Stimulated activated CD8-positive, alpha-beta memory T cell treated with anti-CD3 and anti-CD28 coated beads, Interleukin-7, amount 100 ng/mL, for 1 hour (primary cell): ENCODE measurements at places on chromosomes 7 and 10.

DNA sequence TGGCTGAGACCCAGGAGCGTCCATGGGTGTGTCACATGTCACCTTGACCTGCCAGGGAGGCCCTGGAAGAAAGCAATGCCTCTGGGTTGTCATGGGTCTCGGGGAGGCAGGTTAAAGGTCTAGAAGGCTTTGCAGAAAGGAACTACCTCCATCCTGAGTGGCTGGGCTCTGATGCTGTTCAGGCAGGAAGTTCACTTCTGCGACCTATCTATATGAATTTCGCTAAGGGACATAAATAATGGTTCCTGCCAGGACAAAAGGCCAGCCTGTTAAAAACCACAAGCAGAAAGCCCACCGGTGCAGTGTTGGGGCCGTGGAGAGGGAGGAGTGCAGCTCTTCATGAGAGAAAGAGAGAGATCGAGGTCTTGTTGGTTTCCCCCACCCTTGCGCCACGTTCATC is 182.9 kb downstream of the PTPN20 start:
- DNase-seq = no peak

GRCh38 chr10:12165036-12165435 is 30.7 kb downstream of the NUDT5 start:
- DNase-seq = no peak

- DNase-seq = no peak
Measured at GRCh38 chr7:25775999-25776743, 375.8 kb upstream of the NFE2L3 start.

- DNase-seq = peak; percentile 56
Measured at GRCh38 chr10:62779487-62780248, 24.9 kb upstream of the ADO start.

- no peak for DNase-seq
Measured at GRCh38 chr7:6430974-6431373, 16.8 kb downstream of the DAGLB start.

- DNase-seq = no peak
Measured at GRCh38 chr10:84340632-84341537, 12.5 kb downstream of the CCSER2 start.

GRCh38 chr10:132326925-132327324 is 5.1 kb upstream of the LRRC27 start:
- DNase-seq = no peak

DNA sequence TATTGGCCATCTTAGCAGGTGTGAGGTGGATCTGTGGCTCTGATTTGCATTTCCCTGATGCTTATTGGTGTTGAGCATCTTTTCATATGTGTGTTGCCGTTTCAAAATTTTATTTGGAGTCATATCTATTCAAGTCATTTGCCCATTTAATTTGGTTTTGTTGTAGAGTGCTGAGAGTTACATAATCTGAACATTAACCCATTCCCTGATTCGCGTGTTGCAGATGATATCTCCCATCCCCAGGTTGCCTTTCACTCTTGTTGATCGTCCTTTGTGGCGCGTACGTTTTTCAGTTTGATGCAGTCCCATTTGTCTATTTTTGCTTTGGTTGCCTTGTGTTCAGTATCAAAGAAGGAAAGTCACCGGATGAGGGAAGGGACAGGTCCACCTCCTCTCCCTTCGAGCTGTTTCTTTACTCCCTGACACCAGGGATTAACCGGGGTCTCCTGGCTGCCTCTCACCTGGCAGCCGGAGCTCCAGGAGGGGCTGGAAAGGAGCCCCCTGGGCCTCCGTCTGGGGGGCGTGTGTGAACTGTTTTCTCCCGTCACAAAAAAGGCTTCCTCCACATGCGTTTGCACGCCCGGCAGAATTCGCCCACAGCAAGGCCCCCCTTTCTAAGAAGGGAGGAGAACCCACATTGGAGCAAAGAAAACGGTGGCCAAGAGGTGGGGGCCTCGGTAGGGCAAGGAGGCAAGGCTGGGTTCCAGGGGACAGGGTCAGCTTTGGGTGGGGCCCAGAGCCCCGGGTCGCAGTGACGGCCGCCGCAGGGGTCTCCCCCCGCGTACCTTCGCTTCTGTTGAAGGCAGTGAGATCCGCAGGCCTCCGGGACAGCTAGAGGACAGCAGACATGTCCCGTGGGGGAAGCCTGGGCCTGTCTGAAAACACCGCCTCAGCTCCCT is 8.3 kb downstream of the MNX1 start:
- DNase-seq = no peak

DNA sequence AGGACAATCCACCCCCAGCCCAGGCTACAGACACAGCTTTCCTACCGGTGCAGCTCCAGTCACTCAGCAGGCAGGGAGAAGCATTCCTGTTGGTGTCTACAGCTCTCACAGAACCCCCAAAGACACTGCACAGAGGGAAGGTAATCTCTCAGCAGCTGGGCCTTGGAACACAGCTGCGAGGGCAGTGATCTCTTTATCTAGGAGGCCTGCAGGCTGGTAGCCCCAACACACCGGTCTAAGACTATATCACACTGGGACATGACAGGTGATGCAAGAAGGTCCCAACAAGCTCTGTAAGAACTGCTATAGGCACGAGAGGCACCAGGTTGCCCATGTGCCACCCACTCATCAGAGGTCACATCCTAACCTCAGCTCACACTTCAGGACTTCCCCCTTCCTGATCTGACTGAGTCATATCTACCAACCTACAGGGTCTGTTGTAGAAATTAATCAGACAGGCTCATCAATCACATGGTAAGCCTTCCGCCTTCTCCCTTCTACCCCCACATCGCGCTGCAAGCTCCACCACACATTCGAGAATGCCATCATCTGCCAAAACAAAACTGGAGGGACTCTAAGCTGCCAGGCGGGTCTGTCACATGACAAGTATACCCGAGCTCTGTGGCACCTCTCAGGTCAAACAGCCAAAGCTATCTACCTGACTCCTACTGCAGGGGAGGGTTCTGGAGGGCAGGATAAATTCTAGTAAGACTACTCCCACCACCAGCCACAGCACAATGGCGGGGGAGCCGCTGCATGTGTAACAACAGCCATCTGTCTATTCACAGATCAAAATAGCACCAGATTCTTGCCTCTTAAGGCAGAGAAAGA is 26.1 kb downstream of the FAM53B start:
- DNase-seq = peak; percentile 43

DNA sequence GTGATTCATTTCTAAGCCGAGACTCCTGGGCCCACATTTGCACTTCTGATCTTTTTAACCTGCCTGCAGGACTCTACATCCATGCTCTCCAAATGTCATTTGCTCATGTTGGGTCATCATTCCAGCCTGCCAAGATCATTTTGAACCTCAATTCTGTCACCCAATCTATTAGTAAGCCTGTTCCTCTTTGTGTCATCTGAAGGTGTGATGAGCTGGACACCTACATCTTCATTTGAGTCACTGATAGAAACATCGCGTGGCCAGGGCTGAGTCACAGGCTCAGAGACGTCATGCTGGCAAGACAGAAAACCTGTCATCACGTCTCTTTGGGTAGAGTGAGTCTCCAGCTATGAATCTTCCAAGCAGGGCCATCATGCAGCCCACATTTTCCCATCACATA is 65.3 kb upstream of the SLF2 start:
- DNase-seq = no peak

- no peak for DNase-seq
Measured at GRCh38 chr10:12966067-12966466, 35.4 kb downstream of the CCDC3 start.

DNA sequence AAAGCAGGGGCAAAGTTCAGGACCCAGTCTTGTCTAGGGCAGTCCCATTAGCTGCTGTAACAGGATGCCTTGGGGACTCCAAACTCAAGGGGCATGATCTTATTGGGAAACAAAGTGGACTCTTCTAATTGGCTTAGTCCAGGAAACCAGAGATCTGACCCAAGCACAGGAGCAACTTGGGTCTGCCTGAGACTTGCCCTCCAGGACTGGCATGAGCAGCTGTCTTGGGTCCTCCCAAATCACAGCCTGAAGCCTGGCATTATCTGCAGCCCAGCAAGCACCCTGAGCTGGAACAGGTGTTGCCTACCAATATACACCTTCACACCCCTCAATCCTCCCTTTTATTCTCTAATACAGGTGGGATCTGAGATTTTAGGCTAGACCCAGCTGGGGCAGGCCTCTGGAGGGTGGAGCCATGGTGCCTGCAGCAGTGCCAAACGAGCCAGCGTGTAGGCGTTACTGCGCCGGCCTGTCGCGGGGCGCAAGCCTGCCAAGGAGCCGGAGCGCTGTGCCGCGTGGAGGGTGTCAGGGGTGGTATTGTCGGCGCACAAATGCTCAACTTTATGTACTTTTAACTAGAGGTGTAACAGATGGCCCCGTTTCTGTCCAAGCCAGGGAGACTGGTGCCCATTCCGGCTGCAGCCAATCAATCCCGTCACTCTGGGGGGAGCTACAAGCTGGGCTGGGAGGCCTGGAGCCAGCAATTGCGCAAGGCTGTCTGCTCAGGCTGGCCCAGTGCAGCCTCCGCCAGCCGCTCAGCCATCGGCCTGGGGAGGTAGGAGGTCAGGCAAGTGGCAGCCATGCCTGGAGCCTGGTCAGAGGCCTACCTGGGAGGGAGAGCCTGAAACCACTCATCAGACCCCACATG is 12.8 kb upstream of the LBX1 start:
- DNase-seq = no peak

GRCh38 chr7:128206747-128207500 is 34.2 kb upstream of the LEP start:
- no peak for DNase-seq

- DNase-seq = no peak
Measured at GRCh38 chr7:145692237-145692950, 424.2 kb upstream of the CNTNAP2 start.

- DNase-seq = no peak
Measured at GRCh38 chr7:130143334-130143732, 61.9 kb downstream of the TMEM209 start.

DNA sequence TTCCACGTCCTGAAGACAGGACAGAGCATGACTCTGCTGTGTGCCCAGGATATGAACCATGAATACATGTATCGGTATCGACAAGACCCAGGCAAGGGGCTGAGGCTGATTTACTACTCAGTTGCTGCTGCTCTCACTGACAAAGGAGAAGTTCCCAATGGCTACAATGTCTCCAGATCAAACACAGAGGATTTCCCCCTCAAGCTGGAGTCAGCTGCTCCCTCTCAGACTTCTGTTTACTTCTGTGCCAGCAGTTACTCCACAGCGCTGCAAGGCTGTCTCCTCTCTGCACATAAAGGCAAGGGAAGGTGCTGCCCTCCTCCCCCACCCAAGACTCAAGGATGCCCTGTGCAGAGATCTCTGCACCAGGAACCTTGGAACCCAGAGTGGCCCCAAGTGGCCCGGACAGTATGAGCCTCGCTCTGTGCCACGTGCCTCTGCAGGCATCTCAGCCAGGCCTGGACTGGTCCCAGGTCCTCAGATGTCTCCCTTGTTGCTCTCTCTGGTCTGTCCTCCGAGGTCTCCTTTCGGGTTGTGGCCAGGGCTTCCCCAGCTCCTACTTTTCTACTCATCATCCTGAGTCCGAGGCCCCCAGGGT is 230.3 kb upstream of the PRSS58 start:
- no peak for DNase-seq

GRCh38 chr7:17485368-17485767 is 186.9 kb downstream of the AHR start:
- no peak for DNase-seq

DNA sequence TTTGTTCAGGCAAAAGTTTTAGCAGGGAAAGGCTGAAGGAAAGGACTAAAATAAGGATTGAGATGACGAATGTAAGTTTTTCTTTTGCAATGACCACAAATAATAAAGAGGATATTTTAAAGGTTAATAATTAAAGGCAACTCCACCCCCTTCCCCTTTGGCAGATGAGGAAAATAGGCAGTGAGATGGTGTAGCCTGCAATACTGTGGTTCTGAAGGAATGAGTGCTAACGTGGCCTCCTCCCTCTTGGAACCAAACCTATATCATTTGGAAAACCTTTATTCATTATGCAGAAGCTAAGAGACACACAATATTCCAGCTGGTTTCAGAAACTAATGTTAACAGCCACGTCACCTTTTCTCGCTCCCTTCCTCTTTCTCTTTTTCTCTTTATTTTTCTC is 70.9 kb upstream of the COL1A2 start:
- no peak for DNase-seq

GRCh38 chr7:137667633-137668387 is 179.0 kb downstream of the DGKI start:
- no peak for DNase-seq

DNA sequence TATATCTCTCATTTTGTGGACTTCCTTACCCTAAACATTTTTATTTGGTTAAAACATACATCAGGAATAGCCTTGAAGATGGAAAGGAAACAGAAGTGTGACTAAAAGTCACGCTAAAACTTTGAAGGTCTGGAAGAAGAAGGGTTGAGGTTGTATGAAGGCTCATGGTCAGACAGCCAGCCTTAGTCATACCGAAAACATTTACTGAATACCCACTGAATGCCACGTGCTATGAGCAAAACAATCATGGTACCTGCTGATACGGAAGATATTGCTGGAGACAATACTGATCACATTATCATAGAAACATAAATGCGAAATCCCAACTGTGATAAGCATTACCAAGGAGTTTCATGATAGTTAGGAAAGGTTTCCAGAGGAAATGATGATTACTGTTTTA is 64.0 kb downstream of the PDZD8 start:
- DNase-seq = no peak

GRCh38 chr10:57696641-57697040 is 571.1 kb downstream of the IPMK start:
- no peak for DNase-seq

GRCh38 chr10:22320591-22321155 is at the start of gene BMI1:
Gene BMI1 (plus strand): TSS chr10:22321099. CDS start chr10:22326450, 5,351 bp downstream.
- DNase-seq = no peak

DNA sequence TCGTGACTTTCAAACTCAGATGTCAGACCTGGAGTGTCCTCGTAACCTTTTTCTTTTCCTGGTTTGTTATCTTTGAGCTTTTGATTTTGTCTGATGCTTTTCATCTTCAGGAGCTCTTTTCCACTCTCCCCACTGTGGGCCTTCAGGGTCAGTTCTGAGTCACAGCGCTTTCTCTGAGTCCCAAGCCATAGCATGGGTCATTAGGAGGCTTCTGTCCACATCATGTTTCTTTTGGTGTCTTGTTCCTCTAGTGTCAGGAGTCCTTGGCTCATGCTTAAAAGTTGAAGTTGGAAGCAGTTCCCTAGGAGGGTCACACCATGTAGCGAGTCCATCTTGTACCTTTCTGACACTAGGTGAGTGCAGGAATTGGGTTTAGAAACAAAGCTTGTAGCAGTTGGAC is 40.3 kb downstream of the DAGLB start:
- no peak for DNase-seq

GRCh38 chr10:3750006-3750816 is 34.8 kb downstream of the KLF6 start:
- no peak for DNase-seq

- DNase-seq = no peak
Measured at GRCh38 chr7:48237354-48237753, 66.1 kb downstream of the ABCA13 start.

GRCh38 chr10:124394583-124394982 is 24.1 kb downstream of the OAT start:
- no peak for DNase-seq

DNA sequence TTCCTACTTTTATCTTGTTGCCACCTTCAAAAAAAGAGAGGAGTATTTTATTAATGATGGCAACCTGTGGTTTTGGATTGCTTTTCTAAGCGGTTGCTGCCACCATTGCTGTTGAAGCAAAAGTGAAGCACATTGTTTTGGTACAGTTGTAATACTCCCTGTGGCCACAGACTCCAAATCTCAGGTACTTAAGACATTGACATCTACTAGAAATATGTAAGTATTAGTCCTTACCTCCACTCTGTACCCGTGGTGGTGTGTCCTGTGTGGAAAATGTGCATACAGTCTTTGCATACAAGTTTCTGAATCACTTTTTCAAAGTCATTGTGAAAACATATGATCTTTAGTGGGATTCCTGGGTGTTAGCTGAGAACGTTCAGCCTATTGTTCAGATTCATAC is 85.7 kb downstream of the ANLN start:
- no peak for DNase-seq
